Hematopoietic multipotent progenitor cell treated with erythropoietin and hydrocortisone succinate and interleukin-3 and kit ligand, for 4 days (in vitro differentiated cells): ENCODE measurements at places on chromosomes 5 and 9.

DNA sequence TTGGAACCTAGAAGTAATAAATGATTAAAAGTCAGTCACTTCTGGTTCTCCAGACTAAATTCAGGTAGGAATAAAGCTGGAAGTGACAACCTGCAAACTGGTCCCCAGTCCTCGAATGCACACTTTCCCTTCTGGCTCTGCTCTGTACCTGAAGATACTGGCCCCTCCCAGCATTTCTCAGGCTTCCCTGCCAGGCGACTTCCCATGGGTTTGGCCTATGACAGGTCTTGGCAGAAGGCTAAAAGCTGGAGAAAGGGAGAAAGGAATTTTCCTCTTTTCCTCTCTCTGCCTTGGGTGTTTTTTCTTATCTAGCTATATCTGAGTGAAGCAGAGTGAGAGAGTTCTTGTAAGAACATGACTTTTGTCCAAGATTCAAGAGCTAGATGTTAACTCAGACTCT is 1005.7 kb downstream of the DTWD2 start:
- DNase-seq: no peak

- DNase-seq: no peak
Measured at GRCh38 chr5:145912019-145912418, 24.4 kb upstream of the SH3RF2 start.

- peak; percentile 67 for DNase-seq
Measured at GRCh38 chr9:33924978-33925797, 108.2 kb downstream of the UBE2R2 start.

GRCh38 chr5:79143684-79144379 is 32.2 kb downstream of the BHMT start:
- no peak for DNase-seq

- no peak for DNase-seq
Measured at GRCh38 chr5:127911619-127912018, 171.9 kb upstream of the SLC12A2 start.

DNA sequence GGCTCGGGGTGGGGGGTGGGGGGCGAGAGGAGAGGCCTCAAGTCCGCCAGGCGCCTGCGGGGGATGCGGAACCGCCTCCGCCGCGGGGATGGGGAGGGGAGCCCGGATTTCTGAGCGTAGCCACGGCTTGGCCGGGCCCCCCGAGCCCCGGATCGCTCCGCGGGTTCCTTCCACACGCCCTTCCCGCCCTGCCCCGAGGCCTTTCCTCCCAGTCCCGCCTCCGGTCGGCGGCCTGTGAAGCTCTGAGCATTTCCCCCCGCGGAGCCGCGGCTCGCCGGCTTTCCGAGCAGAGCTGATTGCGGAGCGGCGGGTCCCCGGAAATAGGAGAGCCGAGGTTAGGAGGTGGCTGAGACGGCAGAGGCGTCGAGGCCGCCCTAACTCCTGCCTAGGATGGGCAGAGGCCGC is 6.1 kb downstream of the IRX4 start:
- DNase-seq: no peak

GRCh38 chr5:42840269-42840668 is 28.6 kb upstream of the SELENOP start:
- DNase-seq: peak; percentile 80

GRCh38 chr9:84856181-84856632 is 186.7 kb downstream of the NTRK2 start:
- DNase-seq: no peak

- DNase-seq: peak; percentile 43
Measured at GRCh38 chr9:85700330-85700729, 41.4 kb downstream of the AGTPBP1 start.

DNA sequence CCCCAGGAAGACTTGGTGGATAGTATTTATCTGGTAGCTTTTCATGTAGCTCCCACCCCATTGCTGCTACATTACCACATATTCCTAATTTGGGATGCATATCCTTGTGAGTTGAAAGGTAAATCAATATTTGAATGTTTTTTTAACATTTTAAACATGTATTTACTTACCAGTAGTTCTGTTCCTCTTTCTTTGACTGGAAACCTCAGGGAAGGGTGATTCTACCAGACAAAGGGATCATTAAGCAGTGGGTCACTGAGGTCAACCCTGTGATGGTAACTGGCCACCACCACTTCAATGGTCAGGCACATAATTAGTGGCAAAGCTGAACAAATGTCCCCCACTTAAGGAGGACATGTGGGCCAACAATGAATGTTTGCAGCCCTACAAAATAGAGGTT is 27.2 kb upstream of the KLF9 start:
- DNase-seq: no peak
